ENCODE measurements at places on chromosomes 1 and 21.

GRCh38 chr1:18723701-18724411 lies 93.2 kb downstream of the PAX7 start:
- DNase-seq, result no peak

DNA sequence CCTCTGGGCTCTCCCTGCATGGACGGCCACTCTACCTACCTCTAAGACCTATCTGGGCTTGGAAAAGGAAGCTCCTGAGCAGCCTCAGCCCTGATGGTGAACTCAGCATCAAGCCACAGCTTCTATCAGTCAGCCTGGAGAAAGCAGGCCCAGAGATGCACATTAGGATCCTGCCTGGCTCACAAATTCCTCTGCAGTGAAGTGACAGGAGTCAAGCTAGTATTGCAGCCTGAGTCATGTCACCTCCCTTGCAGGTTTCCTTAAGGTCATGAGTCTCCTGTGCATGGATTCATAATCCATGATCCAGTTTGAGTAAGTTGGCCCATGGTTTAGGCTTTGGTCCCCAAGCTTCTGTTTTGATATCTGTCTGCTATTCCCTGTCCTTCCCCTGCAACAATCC lies 37.9 kb upstream of the DUSP10 start:
- no peak for DNase-seq

- no peak for DNase-seq
Measured at GRCh38 chr21:26920055-26920454, 46.8 kb downstream of the ADAMTS5 start.

GRCh38 chr1:72097851-72098570 lies 184.3 kb downstream of the NEGR1 start:
- DNase-seq, result no peak

DNA sequence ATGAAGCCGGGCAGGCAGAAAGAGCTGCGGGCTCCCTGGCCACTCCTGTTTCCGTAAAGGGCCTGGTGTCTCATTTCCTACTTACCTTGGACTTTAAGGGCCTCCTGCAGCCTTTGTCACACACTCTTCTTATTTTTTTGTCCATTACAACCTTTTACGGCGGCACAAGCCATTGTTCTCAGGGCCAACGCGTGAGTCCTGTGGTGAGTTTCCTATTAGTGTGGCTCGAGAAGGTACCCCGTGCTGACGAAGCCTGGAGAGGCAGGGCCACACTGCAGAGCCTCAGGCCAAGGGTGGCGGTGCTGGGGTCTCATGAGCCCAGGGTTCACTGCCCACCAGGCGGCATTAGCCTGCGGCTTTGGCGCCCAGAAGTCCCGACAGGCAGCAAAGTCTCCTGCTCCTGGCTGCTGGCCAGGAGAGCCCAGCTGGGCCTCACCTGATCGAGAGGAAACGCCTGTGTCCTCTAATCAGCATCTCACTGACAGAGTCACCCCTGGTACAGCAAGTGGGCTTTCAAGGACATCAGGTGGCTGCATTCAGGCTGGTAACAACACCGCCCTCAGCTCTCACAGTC lies 62.0 kb downstream of the SIK1 start:
- no peak for DNase-seq

- no peak for DNase-seq
Measured at GRCh38 chr21:15183813-15184257, 119.0 kb upstream of the NRIP1 start.

- no peak for DNase-seq
Measured at GRCh38 chr1:15210651-15211375, 36.2 kb upstream of the FHAD1 start.

DNA sequence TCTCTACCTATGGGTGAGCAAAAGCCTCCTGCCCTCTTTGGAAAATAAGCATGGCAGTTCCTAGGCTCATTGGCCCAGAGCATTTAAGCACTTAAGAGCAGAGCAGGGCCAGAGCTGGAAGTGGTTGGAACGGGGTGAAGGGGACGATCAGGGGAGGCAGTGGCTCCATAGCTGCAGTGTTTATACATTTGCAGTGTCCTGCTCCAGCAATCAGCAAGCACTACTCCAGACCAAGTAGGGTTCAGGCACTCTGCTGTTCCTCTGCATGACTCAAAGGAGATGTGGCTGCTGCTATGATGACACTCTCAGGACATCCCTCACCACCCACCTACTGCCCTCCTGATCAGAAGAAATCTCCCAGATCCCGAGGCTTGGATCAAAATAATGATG lies 55.0 kb downstream of the TRABD2B start:
- DNase-seq, result no peak

DNA sequence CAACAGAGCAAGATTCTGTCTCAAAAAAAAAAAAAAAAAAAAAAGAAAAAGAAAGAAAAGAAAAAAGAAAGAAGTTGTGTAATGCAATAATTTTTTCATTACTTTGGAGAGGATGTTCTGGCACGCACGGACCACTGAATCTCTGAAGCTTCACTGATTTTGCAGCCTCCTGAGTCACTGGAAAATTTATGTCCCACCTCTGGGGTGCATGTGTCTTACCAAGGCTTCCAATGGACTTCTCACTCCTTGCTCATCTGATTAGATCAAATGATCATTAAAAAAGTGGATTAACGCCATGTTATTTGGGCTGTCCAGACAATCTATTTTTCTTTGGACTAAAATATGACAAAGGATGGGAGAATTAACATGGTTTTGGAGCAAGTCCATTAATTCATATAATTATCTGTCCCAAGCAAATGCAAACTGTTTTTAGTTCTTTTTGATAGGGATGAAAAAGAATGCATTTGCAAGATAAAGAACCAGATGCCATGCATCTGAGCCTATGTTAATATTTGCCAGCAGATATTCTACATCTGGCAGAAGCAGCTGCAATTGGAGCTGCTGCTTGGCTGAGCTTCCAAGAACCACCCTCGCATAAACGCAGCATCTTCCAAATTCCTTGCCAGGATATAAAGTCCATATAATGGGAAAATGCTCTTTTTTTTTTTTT lies 10.1 kb upstream of the MAP1LC3C start:
- DNase-seq, result no peak

DNA sequence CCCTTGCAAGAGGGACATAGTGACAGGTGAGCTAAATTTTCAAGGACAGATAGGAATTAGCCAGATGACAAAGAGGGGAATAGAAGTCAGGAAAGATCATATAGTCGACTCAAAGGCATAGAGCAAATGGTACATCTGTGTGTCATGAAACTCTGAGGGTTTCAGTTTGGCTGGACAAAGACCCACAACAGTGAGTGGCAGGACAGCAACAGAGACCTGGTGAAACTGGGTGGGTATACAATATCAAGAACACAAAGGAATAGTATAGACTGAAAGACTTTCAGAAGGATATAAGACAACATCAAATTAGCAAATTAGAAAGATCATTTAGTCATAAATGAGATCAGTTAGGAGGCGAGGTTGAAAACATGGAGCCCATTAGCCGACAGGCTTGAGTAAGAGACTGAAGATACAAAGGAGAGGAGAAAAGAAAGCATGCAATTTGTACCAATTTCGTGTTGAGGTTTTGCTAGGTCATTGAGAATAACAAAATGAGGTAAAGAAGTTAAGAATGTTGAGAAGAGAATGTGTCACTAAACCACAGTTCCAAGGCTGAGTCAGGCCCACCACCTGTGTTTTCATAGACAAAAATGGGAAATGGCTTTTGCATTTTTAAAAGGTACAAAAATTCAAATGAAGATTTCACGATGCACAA lies 213.8 kb downstream of the HHIPL2 start:
- DNase-seq, result no peak

GRCh38 chr21:42924433-42924751 lies 1.0 kb downstream of the ERVH48-1 start:
- no peak for DNase-seq

DNA sequence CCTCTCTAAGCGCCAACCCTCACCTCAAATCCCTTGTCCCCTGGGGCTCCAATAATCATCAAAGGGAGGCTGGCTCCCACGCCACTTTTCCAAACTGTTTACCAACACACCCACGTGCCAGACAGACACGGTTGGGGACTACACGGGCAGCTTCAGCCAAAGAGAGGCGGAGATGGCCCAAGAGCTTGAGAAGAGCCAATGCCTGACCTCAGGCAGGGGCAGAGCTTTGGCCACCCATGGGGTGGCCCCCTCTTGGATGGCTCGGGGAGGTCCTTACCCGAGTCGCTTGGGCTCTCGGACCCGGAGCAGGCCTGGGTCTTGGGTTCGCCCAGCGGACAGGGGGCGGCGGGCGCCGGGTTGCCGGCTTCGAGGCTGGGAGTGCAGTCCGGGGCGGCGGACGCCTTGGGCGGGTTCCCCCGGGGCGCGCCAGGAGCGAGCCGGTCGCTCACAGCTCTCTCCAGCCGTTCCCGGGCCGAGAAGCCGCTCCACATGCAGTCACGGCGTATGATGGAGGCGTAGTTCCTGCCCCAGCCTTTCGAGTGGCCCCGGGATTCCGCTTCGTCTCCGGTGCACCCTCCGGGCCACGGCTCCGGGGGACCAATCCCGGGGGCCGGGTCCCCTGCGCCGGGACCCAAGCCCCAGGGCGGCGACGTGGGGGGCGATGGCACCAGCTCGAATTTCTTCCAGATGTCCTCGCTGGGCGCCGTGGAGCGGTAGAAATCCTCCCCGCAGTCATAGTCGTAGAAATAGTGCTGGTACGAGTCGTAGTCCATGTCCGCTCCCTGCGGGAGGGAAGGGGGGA lies 854 bp downstream of the MYCL start:
- peak; percentile 14 for DNase-seq

DNA sequence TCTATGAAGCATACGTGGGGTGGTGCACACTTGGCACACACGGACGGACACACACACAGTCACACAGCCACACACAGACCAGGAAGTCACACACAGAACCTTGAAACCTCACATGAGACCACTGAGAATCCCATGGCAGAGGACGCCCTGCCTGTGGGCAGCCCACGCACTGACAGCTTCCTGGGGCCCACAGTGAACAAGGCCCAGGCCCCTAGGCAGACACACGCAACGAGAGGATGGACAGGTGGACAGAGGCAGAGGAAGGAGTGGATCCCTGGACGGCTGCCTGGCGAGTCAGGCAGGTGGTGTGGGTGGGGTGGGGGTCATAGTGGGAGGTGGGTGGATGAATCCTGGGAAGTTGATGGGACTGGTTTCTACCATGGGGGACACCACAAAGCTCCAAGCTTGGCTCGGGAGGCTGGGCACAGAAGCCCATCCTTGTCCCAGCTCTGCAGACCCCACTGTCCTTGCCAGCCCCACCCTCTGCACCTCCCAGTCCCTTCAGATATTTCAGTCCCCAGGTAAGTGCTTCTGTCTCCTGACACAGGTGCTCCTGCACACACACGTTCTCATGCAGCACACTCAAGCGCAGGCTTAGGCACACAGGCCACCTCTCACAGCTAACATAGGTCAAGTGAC lies 49.1 kb downstream of the WNT9A start:
- no peak for DNase-seq

DNA sequence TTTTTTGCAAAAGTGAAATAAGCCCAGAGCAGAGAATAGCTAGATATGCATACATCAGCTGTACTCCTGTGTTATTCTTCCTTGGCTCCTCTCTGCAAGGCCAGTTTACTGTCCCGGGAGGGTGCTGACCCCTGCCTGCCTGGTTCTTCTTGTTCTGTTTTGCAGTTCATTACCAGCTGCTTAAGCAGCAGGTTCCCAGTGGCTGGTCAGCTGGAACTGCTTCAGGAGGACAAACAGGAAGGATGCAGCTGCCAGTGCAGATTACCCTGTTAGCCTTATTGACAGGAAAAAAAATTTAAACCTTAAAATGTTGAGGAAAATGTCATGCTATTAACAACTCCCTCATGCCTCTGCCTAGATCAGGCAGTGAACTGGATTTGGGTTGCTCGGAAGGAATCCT lies 16.0 kb upstream of the LRIG2 start:
- peak; percentile 6 for DNase-seq

- no peak for DNase-seq
Measured at GRCh38 chr1:38852780-38853179, 6.8 kb downstream of the RRAGC start.

- no peak for DNase-seq
Measured at GRCh38 chr1:57380923-57381322, 42.9 kb downstream of the DAB1 start.

GRCh38 chr1:151581451-151581850 lies 30.4 kb upstream of the SNX27 start:
- DNase-seq, result no peak

- no peak for DNase-seq
Measured at GRCh38 chr1:115134231-115134630, 44.9 kb upstream of the TSPAN2 start.

DNA sequence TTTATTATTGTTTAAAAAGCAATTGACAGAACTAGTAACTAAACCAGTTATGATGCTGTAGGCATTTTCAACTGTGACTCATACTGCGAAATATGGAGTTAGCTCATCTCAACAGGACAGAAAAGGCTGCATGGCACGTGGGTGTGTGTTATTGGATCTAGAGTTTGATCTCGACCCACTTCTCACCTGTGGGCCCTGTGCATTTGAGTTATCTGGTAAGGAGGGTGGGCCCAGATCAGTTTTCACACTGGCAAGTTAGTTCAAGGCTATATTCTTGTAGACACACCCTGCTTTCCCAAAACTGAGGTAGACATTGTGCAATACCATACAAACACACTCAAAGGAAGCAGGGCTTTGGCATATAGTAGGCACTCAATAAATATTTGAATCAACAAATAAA lies 71.3 kb upstream of the PRDX6 start:
- DNase-seq, result no peak

DNA sequence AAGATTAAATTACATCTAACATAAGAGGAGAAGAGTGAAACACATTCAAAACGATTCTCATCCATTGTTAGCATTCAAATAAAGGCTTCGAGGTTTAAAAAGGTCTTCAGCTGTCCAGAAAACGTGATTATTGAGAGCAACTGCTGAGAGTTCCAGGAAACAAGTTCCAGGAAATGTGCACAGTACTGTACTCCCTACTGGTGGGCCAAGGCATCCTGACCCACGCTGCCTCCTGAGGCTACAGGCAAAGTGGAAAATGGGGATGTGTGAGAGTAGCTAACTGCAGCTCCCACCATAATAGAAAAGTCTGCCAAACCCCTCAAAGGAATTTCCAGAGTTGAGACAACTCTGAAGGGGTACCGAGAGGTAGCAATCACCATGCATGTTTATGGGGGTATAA lies 2.0 kb downstream of the VAV3 start:
- DNase-seq, result no peak
